ENCODE measurements at places on chromosomes 6 and 20. TPM values are rescaled to one million over a fixed set of nuclear protein-coding genes. Genes with fewer than 3 reads are reported as not detected.
A peak's percentile ranks its signal among the peaks of the same experiment; 100 is the strongest.

DNA sequence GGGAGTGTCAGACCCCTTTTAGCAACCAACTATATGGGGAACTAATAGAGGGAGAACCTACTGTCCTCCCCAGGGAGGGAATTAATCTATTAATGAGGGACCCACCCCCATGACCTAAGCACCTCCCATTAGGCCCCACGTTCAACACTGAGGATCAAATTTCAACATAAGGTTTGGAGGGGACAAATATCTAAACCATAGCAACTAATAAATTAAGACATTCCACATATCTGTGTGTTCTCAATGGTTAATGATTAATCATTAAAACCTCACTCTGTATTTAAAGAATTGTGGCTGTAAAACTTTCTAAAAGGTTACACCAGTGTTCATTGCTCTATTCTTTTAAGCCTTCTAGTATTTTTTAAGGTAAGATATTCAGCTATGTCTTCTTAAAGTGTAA is 500.4 kb upstream of the SULF2 start:
- no peaks in the 10 kb centered on the region for H3K36me3 ChIP-seq
- no peak overlapping the region for H3K4me3 ChIP-seq
- H3K27me3 ChIP-seq = peaks cover 12% of the 10 kb centered on the region
- DNase-seq = no peak
- peaks cover 23% of the 10 kb centered on the region for H3K4me1 ChIP-seq

DNA sequence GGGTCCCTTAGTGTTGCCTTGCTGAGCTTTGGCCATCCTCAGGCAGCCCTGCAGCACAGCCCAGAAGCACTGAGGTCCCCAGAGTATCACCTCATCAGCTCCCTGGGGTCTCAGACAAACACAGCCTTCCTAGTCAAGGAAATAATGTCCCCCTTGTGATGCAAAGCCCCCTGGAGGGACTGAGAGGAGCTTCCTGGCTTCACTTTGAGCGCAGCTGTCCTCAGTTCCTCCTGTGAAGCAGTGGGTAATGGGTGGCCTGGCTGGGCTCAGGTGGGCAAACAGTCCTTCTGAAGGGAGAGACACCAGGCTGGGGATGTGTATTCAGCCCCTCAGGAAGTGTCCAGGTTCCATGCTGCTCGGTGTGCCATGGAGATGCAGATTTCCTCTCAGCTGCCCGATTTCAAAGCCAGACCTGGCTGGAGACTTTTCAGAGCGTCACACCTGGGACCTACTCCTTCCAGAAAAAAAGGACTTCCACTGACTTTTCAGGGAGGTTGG is 79.2 kb upstream of the FOXA2 start:
- no peak for DNase-seq
- H3K36me3 ChIP-seq = no peaks in the 10 kb centered on the region
- H3K4me3 ChIP-seq = no peak overlapping the region
- H3K4me1 ChIP-seq = no peaks in the 10 kb centered on the region
- H3K27ac ChIP-seq = no peak overlapping the region
- peaks cover 14% of the 10 kb centered on the region for H3K27me3 ChIP-seq

The CALHM5 gene
- total RNA-seq = not detected

DNA sequence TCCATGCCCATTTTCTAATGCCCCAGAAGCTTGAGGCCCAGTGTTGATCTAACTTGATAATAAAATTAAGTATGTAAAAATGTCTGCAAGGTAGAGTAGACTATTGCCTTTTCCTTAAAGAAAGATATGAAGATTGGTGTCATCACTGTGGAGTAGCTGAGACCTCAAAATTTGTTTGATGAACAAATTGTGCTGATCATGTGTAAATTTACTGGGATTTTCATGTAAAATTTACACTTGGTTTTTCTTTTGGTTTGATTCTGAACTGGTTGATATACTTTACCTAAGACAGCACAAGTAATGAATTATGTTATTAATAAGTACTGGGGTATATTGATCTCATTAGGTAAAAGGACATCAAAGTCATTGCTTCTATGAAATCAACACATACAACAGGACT is 207.3 kb downstream of the COL19A1 start:
- H3K36me3 ChIP-seq = no peaks in the 10 kb centered on the region
- no peak overlapping the region for H3K27ac ChIP-seq

- DNase-seq = no peak
- no peak overlapping the region for H3K4me3 ChIP-seq
- no peaks in the 10 kb centered on the region for H3K4me1 ChIP-seq
These were observed 61.4 kb upstream of the UFL1 start for GRCh38 chr6:96460052-96460700.

- H3K27ac ChIP-seq = no peak overlapping the region
- H3K4me3 ChIP-seq = no peak overlapping the region
- peaks cover 15% of the 10 kb centered on the region for H3K4me1 ChIP-seq
- no peaks in the 10 kb centered on the region for H3K27me3 ChIP-seq
- DNase-seq = no peak
- H3K36me3 ChIP-seq = peaks cover 37% of the 10 kb centered on the region
These were observed 39.3 kb downstream of the VAPB start for GRCh38 chr20:58428364-58428763.

DNA sequence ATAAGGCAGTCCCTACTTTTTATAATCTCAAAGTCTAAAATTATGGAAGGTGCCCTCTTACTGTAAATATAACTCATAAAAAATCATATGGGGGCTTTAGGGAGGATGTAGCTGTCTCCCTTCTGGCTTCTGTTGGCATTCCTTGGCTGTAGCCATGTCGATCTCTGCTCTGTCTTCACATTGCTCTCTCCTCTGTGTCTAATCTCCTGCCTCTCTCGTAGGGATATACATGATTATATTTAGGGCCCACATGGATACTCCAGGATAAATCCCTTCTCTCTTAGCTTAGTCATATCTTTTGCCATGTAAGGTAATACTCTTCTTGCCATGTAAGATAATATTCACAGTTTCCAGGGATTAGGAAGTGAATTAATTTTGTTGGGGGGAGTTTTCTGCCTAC is 28.6 kb downstream of the CDS2 start:
- no peak for DNase-seq
- H3K36me3 ChIP-seq = no peaks in the 10 kb centered on the region
- peaks cover 34% of the 10 kb centered on the region for H3K4me1 ChIP-seq
- H3K4me3 ChIP-seq = no peak overlapping the region

GRCh38 chr20:38337561-38338140 is 8.6 kb upstream of the LBP start:
- peaks cover 36% of the 10 kb centered on the region for H3K27me3 ChIP-seq
- no peaks in the 10 kb centered on the region for H3K36me3 ChIP-seq
- peak; percentile 27 for DNase-seq
- H3K4me1 ChIP-seq = no peaks in the 10 kb centered on the region
- no peak overlapping the region for H3K27ac ChIP-seq

The RCAN2 gene
- 0.09 TPM for total RNA-seq

DNA sequence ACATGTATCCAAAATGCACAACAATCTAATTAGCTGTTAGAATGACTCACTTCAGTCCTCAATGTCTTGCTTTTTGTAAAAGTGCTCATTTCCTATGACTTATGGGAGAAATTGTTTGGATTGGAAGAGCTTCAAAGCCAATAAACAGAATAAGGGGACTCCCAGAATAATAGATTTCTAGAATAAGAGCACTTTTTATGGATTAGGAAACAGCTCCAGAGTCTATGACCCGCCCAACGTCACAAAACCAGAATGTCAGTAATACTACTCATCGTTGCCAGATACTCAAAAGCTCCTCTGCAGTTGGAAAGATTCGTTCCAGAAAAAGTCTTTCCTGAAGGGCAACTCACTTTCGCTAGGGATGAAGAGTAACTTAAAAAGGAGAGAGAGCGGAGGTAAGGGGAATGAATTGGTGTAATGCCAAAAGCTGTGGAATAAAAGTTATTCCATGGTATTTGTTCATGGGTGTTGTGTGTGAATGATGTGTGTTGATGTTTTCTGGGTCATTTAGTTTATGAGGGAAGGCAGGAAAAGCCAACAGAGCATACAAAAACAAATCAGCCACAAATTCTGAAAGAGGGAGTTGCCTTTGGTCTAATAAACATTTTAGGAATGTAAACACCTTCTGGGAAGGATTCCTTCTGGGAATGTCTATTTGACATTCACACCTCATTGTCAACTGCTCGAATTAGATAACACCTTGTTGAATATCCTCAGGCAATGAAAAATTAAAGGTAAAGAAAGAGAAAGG is 64.6 kb downstream of the SYNE1 start:
- no peaks in the 10 kb centered on the region for H3K27me3 ChIP-seq
- peak overlapping the region; percentile 30 for H3K4me3 ChIP-seq
- H3K36me3 ChIP-seq = no peaks in the 10 kb centered on the region
- H3K27ac ChIP-seq = peak overlapping the region; percentile 83
- H3K4me1 ChIP-seq = peaks cover 50% of the 10 kb centered on the region

The TRIM40 gene
- not detected for total RNA-seq

The SOBP gene
- 0.21 TPM for total RNA-seq

GRCh38 chr20:44135417-44136204 is 51.4 kb downstream of the JPH2 start:
- peaks cover 10% of the 10 kb centered on the region for H3K36me3 ChIP-seq
- H3K4me3 ChIP-seq = no peak overlapping the region
- DNase-seq = no peak
- no peak overlapping the region for H3K27ac ChIP-seq
- no peaks in the 10 kb centered on the region for H3K4me1 ChIP-seq
- H3K27me3 ChIP-seq = no peaks in the 10 kb centered on the region

The MCHR2 gene
- not detected for total RNA-seq

GRCh38 chr6:11197175-11197536 is 35.3 kb downstream of the NEDD9 start:
- H3K27ac ChIP-seq = no peak overlapping the region
- no peak overlapping the region for H3K4me3 ChIP-seq
- DNase-seq = no peak
- H3K4me1 ChIP-seq = peaks cover 5% of the 10 kb centered on the region
- H3K27me3 ChIP-seq = no peaks in the 10 kb centered on the region

The HLA-DQA2 gene
- total RNA-seq = not detected

The NAPB gene
- 10.9 TPM for total RNA-seq

The STX11 gene
- 1.1 TPM for total RNA-seq

DNA sequence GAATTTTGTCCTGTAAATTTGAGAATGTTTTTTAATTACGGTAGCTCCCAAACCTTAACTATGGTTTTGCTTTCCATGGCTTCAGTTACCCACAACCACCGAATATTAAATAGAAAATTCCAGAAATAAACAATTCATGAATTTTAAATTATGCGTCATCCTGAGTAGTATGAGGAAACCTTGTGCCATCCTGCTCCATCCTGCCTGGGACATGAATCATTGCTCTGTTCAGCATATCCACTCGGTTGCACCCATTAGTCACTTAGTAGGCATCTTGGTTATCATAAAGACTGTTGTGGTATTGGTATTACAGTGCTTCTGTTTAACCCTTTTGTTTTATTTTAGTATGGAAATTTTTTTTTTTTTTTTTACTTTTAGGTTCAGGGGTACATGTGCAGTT is 39.7 kb downstream of the KCNS1 start:
- H3K4me3 ChIP-seq = no peak overlapping the region
- H3K27ac ChIP-seq = peak overlapping the region; percentile 85
- H3K36me3 ChIP-seq = peaks cover 9% of the 10 kb centered on the region
- peaks cover 39% of the 10 kb centered on the region for H3K4me1 ChIP-seq
- DNase-seq = peak; percentile 92

The ABT1 gene
- total RNA-seq = 12.9 TPM

The IPCEF1 gene
- total RNA-seq = not detected

The PRDM13 gene
- total RNA-seq = not detected

The CTSZ gene
- total RNA-seq = 103 TPM

- no peak overlapping the region for H3K27ac ChIP-seq
- DNase-seq = no peak
- H3K27me3 ChIP-seq = no peaks in the 10 kb centered on the region
- no peaks in the 10 kb centered on the region for H3K36me3 ChIP-seq
- H3K4me3 ChIP-seq = no peak overlapping the region
These were observed 378.4 kb downstream of the ARHGAP18 start for GRCh38 chr6:129331450-129332138.

- H3K36me3 ChIP-seq = no peaks in the 10 kb centered on the region
- H3K27ac ChIP-seq = no peak overlapping the region
- H3K4me1 ChIP-seq = no peaks in the 10 kb centered on the region
These were observed 2.4 kb downstream of the RHAG start for GRCh38 chr6:49634092-49634835.

DNA sequence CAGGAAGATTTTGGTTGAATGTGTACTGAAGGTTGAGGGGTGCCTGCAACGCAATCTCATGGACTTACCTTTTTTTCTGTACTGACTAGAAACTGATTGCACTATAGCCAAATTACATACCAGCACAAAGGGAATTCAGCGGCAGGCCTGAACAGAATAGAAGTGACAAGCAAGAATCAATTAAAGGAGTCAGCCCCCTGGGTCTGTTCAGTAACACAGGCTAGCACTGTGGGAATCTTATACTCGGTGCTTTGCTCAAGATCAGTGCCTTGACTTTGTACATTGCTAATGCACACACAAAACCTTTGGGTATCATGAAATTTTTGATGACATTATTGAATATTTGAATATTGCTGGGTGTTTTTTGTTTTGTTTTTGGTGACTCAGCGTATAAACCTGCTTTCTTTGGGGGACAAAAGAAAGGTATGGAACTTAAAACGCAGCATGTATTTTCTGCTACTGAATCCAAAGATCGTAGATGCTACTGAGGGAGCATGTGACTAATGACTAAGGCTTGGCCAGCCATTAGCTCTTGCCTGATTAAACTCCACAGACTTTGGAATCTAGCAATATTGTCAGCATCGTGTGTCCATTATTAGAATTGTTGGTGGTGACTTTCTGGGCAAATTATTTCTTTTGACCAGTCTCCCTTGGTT is 236.6 kb downstream of the ARID1B start:
- H3K27me3 ChIP-seq = no peaks in the 10 kb centered on the region
- peaks cover 5% of the 10 kb centered on the region for H3K4me1 ChIP-seq
- H3K27ac ChIP-seq = no peak overlapping the region

DNA sequence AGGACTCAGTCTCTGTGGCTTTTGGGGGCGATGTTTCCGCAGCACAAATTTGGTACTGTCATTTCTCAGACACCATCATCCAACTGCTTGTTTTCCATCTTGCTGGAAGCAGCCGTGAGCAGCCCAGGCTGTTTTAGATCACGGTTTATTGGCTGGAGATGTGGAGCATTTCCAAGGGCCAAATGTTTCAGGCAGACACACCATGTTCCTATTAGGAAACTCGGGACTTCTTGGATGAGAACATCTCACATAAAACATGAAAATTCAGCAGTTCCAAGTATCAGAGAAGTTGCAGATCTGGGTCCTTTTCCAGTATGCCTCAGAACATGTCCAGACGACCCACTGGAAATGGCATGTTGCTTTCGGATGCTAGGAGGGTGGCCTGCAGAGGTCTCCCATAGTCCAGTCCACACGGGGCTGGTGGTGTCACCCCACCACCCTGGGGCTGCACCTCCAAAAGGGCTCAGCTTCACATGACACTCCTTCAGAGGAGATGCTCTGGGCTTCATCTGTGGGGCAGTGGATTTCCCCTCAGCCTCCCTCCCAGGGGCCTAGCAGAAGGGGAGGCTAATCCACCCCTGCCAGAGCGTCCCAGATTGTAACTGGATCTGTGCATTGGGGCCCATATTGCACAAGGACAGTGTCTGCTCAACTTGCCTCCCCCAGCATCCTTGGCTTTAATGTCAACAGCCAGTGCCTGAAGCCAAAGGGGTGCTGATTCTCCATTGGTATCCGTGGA is 176.3 kb downstream of the SCP2D1 start:
- H3K4me1 ChIP-seq = no peaks in the 10 kb centered on the region
- no peaks in the 10 kb centered on the region for H3K27me3 ChIP-seq
- DNase-seq = no peak
- no peaks in the 10 kb centered on the region for H3K36me3 ChIP-seq
- H3K27ac ChIP-seq = no peak overlapping the region

The SLC17A5 gene
- 6.1 TPM for total RNA-seq

The COL10A1 gene
- total RNA-seq = not detected

GRCh38 chr6:36204068-36204753 is 7.7 kb downstream of the BRPF3 start:
- no peaks in the 10 kb centered on the region for H3K27me3 ChIP-seq
- no peak overlapping the region for H3K27ac ChIP-seq
- H3K4me3 ChIP-seq = no peak overlapping the region
- no peak for DNase-seq
- peaks cover 41% of the 10 kb centered on the region for H3K36me3 ChIP-seq
- peaks cover 5% of the 10 kb centered on the region for H3K4me1 ChIP-seq
